ENCODE measurements at places on chromosomes 16 and 17. TPM values are rescaled to one million over a fixed set of nuclear protein-coding genes. Genes with fewer than 3 reads are reported as not detected.

RAI1 gene
- total RNA-seq: 61.9 TPM

DNA sequence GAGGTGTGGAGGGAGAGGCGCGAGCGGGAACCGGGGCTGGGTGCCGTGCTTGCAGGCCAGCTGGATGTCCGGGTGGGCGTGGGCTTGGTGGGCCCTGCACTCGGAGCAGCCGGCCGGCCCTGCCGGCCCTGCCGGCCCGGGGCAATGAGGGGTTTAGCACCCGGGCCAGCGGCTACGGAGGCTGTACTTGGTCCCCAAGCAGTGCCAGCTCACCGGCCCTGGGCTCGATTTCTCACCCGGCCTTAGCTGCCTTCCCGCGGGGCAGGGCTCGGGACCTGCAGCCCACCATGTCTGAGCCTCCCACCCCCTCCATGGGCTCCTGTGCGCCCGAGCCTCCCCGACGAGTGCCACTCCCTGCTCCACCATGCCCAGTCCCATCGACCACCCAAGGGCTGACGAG is 24.7 kb upstream of the GPATCH8 start:
- peaks cover 71% of the 10 kb centered on the region for H3K27me3 ChIP-seq
- no peak overlapping the region for H3K4me3 ChIP-seq
- H3K36me3 ChIP-seq: no peaks in the 10 kb centered on the region
- H3K27ac ChIP-seq: no peak overlapping the region

- DNase-seq: no peak
- H3K4me1 ChIP-seq: no peaks in the 10 kb centered on the region
- no peak overlapping the region for H3K27ac ChIP-seq
- no peaks in the 10 kb centered on the region for H3K27me3 ChIP-seq
Measured at GRCh38 chr17:54324813-54325212, 502.1 kb downstream of the KIF2B start.

ABCA5 gene
- 22.1 TPM for total RNA-seq

PRAC1 gene
- not detected for total RNA-seq

DNA sequence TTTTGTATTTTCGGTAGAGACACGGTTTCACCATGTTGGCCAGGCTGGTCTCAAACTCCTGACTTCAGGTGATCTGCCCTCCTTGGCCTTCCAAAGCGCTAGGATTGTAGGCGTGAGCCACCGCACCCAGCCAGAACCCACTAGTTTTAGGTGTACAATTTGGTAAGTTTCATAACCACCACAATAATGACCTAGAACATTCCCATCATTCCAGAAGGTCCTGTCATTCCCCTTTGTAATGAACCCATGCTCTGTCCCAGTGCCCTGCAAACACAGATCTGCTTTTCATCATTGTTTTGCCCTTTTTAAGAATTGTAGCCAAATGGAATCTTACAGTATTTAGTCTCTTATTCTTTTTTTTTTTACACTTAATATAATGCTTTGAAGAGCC is 35.6 kb upstream of the IRF8 start:
- no peaks in the 10 kb centered on the region for H3K36me3 ChIP-seq
- H3K27ac ChIP-seq: no peak overlapping the region
- no peak overlapping the region for H3K4me3 ChIP-seq
- H3K27me3 ChIP-seq: peaks cover 3% of the 10 kb centered on the region

DNA sequence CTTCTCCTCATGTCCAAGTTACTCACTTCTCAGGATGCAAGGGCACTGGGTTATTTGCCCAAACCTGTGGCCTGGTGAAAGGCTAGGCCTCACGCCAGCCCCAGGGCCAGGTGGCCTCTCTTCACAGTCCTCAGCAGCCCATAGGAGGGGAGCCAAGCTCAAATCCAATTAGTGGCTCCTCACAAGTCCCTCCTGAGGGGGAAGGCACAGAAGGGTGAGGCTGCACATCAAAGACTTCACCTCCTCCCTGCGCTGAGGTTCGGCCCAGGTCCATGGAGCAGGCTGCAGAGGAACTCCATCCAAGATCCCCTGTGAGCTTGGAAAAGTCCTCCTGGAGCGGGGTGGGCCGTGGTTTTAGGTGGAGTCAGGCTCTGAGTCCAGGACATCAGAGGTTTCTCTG is 320.0 kb downstream of the FOXL1 start:
- H3K27ac ChIP-seq: no peak overlapping the region
- H3K36me3 ChIP-seq: no peaks in the 10 kb centered on the region
- peak; percentile 59 for DNase-seq
- H3K4me3 ChIP-seq: no peak overlapping the region

GRCh38 chr16:1580956-1581355 is 30.9 kb downstream of the IFT140 start:
- no peaks in the 10 kb centered on the region for H3K27me3 ChIP-seq
- no peak overlapping the region for H3K4me3 ChIP-seq
- DNase-seq: no peak
- no peaks in the 10 kb centered on the region for H3K4me1 ChIP-seq

DNA sequence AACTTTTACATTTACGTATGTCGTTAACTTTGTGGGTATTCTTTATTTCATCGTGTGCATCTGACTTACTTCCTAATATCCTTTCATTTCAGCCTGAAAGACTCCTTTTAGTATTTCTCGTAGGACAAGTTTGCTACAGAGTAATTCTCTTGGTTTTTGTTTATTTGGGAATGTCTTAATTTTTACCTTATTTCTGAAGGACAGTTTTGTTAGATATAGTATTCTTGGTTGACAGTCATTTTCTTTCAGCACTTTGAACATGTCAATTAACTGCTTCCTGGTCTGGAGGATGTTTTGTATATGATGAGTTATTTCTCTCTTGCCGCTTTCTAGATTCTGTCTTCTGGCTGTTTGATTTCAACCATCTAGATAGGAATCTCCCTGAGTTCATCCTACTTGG is 109.2 kb upstream of the NACA2 start:
- H3K4me1 ChIP-seq: no peaks in the 10 kb centered on the region
- H3K27ac ChIP-seq: no peak overlapping the region
- H3K4me3 ChIP-seq: no peak overlapping the region
- no peaks in the 10 kb centered on the region for H3K27me3 ChIP-seq

GRCh38 chr16:8798174-8798527 is 512 bp downstream of the PMM2 start:
- H3K4me3 ChIP-seq: peak overlapping the region; percentile 75
- H3K27me3 ChIP-seq: no peaks in the 10 kb centered on the region
- H3K27ac ChIP-seq: peak overlapping the region; percentile 85
- peaks cover 64% of the 10 kb centered on the region for H3K4me1 ChIP-seq
- H3K36me3 ChIP-seq: peaks cover 15% of the 10 kb centered on the region
- no peak for DNase-seq

QPRT gene
- 8.8 TPM for total RNA-seq

DNA sequence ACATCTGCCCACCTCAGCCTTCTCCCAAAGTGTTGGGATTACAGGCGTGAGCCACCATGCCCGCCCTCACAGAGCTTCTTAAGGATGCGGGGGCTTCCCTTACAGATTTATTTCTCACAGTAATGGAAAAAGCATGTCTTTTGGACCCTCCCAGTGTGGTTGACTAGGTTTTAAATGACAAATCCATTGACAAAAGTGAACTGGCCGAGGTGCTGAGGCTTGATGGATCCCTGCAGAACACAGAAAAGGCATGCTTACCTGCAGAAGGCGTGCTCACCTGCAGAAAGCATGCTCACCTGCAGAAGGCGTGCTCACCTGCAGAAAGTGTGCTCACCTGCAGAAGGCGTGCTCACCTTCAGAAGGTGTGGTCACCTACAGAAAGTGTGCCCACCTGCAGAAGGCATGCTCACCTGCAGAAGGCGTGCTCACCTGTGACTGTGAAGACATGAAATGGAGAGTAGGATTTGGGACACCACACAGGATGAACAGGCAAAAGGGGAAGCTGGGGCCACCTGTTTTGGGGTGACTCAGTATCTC is 15.1 kb upstream of the BBS2 start:
- no peaks in the 10 kb centered on the region for H3K36me3 ChIP-seq
- H3K4me3 ChIP-seq: no peak overlapping the region
- no peak overlapping the region for H3K27ac ChIP-seq

LPO gene
- not detected for total RNA-seq

GRCh38 chr16:8537691-8538342 is 52.5 kb downstream of the TMEM114 start:
- DNase-seq: no peak
- no peaks in the 10 kb centered on the region for H3K36me3 ChIP-seq

GRCh38 chr17:385178-385835 is 32.7 kb upstream of the RPH3AL start:
- H3K27ac ChIP-seq: peak overlapping the region; percentile 70
- no peaks in the 10 kb centered on the region for H3K36me3 ChIP-seq
- H3K4me1 ChIP-seq: peaks cover 18% of the 10 kb centered on the region

DNA sequence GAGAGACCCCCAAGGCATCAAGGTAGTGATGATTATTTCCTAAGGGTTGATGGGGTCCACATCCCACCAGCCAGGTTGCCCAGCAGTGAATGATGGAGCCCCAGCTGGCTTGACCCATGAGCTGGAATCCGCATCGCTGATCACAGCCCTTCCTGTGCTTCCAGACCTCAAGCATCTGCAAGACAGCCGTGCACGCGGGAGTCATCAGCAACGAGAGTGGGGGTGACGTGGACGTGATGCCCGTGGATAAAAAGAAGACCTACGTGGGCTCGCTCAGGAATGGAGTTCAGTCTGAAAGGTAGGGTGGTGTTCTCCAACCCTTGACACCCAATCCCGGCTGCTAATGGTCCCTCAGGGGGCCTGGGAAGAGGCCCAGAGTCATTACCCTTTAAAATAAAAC is 69.3 kb downstream of the CRISPLD2 start:
- no peak overlapping the region for H3K27ac ChIP-seq
- no peak for DNase-seq
- H3K36me3 ChIP-seq: no peaks in the 10 kb centered on the region
- peaks cover 63% of the 10 kb centered on the region for H3K4me1 ChIP-seq

GRCh38 chr16:23486480-23486879 is 23.8 kb downstream of the GGA2 start:
- H3K4me3 ChIP-seq: no peak overlapping the region
- no peaks in the 10 kb centered on the region for H3K4me1 ChIP-seq
- H3K27me3 ChIP-seq: no peaks in the 10 kb centered on the region
- H3K36me3 ChIP-seq: peaks cover 98% of the 10 kb centered on the region
- no peak overlapping the region for H3K27ac ChIP-seq

TBC1D3K gene
- not detected for total RNA-seq

- DNase-seq: no peak
- no peaks in the 10 kb centered on the region for H3K27me3 ChIP-seq
- H3K36me3 ChIP-seq: no peaks in the 10 kb centered on the region
- peaks cover 9% of the 10 kb centered on the region for H3K4me1 ChIP-seq
- H3K27ac ChIP-seq: no peak overlapping the region
Measured at GRCh38 chr17:45127548-45128300, 4.6 kb downstream of the PLCD3 start.

DNA sequence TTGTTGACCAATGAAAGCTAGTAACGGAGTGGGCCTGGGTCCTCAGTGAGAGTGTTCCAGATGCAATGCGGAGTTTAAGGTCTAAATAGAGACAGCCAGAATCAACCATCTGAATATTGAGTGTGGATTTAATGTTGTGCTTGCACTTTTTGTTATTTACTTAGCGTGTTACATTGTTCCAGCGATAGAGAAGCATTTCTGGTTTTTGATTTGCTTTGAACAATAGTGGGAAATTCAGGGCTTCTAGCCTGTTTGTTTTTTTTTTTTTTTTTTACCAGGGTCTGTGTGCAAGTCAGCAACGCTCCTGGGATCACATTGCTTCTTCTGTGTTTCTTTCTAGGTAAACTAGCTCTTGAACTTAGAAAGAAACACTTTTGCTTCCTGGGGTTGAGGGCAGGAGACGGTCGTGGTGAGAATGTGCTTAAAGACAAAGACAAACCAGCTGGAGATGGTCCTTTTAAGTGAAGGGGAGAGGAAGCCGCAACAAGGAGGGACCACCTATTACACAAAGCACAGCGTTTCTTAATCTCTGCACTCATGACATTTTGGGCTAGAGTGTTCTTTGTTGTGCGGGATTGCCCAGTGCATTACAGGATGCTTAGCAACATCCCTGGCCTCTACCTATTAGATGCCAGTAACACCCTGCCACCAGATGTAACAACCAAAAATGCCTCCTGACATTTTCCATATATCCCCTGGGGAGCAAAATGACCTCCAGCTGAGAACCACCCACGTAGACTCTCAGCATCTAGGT is 119.2 kb downstream of the MAP2K6 start:
- no peak for DNase-seq
- H3K4me1 ChIP-seq: no peaks in the 10 kb centered on the region
- H3K27ac ChIP-seq: no peak overlapping the region
- H3K36me3 ChIP-seq: peaks cover 30% of the 10 kb centered on the region

GRCh38 chr17:4479340-4479981 is 19.2 kb upstream of the SPNS2 start:
- H3K36me3 ChIP-seq: no peaks in the 10 kb centered on the region
- no peak overlapping the region for H3K27ac ChIP-seq
- DNase-seq: no peak
- peaks cover 11% of the 10 kb centered on the region for H3K4me1 ChIP-seq
- no peaks in the 10 kb centered on the region for H3K27me3 ChIP-seq
- no peak overlapping the region for H3K4me3 ChIP-seq

TOM1L1 gene
- total RNA-seq: 4.1 TPM

GRCh38 chr16:48498769-48499631 is 111.0 kb downstream of the N4BP1 start:
- H3K27me3 ChIP-seq: no peaks in the 10 kb centered on the region
- H3K36me3 ChIP-seq: no peaks in the 10 kb centered on the region
- no peak overlapping the region for H3K27ac ChIP-seq
- peak; percentile 30 for DNase-seq
- H3K4me3 ChIP-seq: no peak overlapping the region
- H3K4me1 ChIP-seq: peaks cover 31% of the 10 kb centered on the region

- no peak for DNase-seq
- H3K36me3 ChIP-seq: no peaks in the 10 kb centered on the region
- H3K27me3 ChIP-seq: peaks cover 4% of the 10 kb centered on the region
- H3K4me3 ChIP-seq: no peak overlapping the region
- no peaks in the 10 kb centered on the region for H3K4me1 ChIP-seq
- H3K27ac ChIP-seq: no peak overlapping the region
Measured at GRCh38 chr16:47965439-47965838, 190.4 kb downstream of the ABCC12 start.

DNA sequence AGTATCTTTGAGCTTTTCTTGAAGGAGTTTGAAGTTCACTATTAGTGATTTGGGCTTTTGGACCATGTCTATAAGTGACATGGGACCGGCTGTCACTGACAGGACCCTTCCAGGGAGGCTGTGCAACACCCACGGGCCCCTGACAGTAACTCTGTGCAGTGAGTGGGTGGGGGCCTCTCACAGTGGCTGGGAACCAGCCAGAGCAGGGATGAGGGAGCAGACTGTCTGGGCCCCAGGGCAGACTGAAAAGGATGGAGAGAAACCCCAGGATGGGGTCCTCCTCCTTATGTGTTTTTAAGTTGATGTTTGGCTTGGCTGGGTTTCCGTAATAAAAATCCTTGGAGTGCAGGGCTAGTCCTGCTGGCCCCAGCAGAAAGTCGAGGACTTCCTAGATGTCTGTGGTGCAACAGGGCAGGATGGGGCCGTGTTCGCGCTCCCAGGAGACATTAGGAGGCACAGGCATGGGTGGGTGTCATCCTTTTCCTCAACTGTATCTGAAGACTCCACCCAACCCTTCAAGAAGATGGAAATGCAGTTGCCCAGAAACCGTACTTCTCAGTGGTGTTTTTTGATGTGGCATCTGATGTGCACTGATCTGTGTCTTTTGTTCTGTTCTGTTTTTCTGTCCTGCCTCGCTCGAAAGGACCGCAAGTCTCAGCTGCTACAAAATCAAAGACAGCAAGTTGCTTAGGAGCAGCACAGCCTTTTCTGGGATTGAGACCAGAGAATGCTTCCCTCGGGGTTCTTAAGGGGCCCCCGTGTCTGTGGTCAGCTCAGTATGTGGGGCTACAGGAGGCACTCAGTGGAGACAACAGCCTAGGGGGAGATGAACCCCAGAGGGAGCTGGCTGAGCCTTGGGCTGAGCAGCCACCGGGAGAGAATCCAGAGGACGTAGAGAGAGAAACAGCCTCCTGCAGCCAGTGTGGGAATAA is 24.2 kb downstream of the PLD6 start:
- H3K4me3 ChIP-seq: no peak overlapping the region
- DNase-seq: no peak
- H3K27me3 ChIP-seq: no peaks in the 10 kb centered on the region
- H3K36me3 ChIP-seq: no peaks in the 10 kb centered on the region
- H3K4me1 ChIP-seq: peaks cover 6% of the 10 kb centered on the region
